T-helper 22 cell (primary cell): ENCODE measurements at places on chromosomes 2 and 18.

- DNase-seq = no peak
These were observed 219.5 kb upstream of the GYPC start for GRCh38 chr2:126436411-126436810.

DNA sequence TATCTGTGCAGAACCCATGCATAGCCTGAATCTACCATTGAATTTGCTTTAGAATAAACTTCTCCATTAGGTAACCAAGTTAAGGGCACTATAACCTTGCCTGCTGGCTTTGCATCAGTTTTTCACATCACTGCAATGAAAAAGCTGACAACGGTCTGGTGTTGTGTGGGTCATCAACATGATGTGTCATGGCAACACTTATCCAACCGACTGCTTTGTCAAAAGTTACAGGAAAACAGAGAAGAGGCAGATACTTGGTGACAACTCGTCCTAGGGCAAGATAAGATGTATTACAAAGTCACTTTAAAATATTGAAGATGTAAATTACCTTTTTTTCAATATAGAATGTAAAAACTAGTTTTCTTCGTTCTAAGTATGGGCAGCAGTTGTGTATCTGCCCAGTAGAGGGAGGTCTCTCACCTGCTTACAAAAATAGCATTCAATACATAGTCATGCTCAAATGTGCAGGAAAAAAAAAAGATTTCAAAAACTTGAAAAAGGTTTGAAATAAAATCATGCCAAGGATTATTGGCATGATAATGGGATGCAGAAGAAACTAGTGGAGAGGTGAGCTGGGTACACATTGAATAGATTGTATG, 96.3 kb downstream of the EVA1A start:
- DNase-seq = no peak

- DNase-seq = no peak
These were observed 144.1 kb downstream of the NDUFA10 start for GRCh38 chr2:239881031-239881471.

DNA sequence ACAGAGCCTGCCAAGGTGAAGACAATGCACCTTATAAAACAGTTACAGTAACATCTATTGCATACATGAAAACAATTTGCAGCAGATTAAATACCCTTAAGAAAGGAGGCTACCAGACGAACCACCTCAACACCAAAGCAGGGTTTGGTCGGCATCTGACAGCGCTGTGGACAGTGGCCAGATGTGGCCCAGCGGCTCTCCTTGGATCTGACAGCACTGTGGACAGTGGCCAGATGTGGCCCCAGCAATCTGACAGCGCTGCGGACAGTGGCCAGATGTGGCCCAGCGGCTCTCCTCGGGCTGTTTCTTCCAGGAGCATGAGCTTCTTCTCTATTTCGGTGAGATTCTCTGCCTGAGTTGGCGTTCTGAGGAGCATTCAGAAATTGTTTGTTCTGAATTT, 211.6 kb downstream of the ANKRD30B start:
- no peak for DNase-seq

GRCh38 chr18:25503567-25504081, 151.7 kb upstream of the ZNF521 start:
- DNase-seq = no peak

- no peak for DNase-seq
These were observed 21.5 kb upstream of the TNS1 start for GRCh38 chr2:218024336-218024735.

DNA sequence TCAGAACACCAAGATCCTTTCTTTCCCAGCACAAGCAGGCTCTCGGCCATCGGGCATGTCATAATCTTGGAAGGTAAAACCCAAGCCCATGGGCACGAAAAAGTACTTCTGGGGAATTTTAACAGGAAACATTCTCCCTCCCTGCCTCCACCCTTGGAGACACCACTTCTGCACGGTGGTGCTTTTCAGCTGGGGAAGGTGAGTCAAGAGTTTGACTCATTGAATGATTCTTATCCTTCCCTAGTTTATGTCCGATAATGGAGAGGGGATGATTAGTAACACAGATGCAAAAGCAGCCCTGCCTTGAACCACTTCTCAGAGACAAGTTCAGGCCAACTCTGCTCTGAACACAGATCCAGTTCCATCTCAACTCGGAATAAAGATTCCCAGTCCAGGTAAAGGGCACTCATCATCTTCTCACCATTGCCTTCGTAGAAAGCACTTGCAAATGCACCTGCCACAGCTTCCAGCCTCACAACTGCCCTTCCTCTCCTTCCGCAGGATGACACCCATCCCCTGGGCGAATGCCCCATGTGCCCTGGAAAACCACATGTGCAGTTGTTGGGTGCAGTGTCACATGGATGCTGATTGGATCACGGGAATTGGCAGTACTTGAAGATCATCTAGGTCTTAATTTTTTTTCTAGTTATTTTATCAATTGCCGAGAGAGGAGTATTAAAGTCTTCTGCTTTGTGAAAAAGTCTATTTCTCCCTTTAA, 136.2 kb downstream of the PXDN start:
- no peak for DNase-seq

GRCh38 chr2:71597756-71598155, 144.4 kb downstream of the DYSF start:
- no peak for DNase-seq

DNA sequence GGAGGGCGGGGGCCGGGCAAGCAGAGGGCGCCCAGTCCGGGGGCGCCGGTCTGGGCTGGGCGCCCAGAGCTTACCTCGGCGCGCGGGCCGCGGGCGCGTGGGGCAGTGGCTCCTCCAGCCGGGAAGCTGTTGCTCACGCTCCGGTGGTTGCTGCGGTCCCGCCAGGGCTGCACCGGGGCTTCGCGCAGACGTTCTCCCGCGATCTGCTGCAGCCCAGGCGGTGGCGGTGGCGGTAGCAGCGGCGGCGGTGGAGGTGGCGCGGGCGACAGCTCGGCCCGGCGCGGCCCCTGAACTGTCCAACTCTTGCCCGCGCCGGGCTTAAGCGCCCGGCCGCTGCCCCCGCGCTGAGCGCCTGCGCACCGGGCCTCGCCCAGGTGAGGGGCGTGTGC, 391 bp downstream of the ZNF385B start:
- no peak for DNase-seq

- no peak for DNase-seq
These were observed 784.1 kb upstream of the CDH7 start for GRCh38 chr18:64966667-64967066.

GRCh38 chr2:158573739-158574138, 117.0 kb downstream of the PKP4 start:
- DNase-seq = no peak
